ENCODE measurements at places on chromosomes 16 and 17.
A peak's percentile ranks its signal among the peaks of the same experiment; 100 is the strongest.

- DNase-seq = no peak
These were observed 162.6 kb downstream of the CA10 start for GRCh38 chr17:51995797-51996403.

- no peak for DNase-seq
These were observed 63.4 kb downstream of the PITPNC1 start for GRCh38 chr17:67440277-67441051.

GRCh38 chr16:5323284-5324141, 225.9 kb upstream of the EEF2KMT start:
- no peak for DNase-seq

DNA sequence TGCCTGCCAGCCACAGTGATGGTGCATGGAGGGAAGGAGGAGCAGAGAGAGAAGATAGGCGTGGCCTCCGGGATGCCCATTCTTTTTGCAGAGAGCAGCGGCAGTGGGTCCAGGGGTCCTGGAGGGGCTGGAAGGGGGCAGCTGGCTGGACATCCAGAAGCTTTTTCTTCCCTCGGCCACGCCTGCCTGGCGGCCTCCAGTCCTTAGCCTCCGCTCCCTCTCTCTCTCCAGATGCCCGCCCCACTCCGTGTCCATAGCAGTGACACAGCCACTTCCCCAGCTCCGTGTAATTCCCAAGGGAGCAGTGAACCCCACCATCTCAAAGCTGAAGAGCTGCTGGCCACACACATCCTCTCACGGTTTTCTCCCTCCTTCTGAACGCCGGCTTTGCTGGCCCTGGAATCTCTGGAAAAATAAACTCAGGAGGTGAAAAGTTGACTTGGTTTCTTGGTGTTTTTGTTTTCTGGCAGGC, 26.3 kb upstream of the CDC42EP4 start:
- DNase-seq = no peak

- no peak for DNase-seq
These were observed 218.8 kb downstream of the RAB11FIP4 start for GRCh38 chr17:31609996-31610910.

GRCh38 chr17:31559584-31560501, 168.4 kb downstream of the RAB11FIP4 start:
- no peak for DNase-seq

- DNase-seq = no peak
These were observed 2.8 kb upstream of the WNT9B start for GRCh38 chr17:46848534-46848933.

DNA sequence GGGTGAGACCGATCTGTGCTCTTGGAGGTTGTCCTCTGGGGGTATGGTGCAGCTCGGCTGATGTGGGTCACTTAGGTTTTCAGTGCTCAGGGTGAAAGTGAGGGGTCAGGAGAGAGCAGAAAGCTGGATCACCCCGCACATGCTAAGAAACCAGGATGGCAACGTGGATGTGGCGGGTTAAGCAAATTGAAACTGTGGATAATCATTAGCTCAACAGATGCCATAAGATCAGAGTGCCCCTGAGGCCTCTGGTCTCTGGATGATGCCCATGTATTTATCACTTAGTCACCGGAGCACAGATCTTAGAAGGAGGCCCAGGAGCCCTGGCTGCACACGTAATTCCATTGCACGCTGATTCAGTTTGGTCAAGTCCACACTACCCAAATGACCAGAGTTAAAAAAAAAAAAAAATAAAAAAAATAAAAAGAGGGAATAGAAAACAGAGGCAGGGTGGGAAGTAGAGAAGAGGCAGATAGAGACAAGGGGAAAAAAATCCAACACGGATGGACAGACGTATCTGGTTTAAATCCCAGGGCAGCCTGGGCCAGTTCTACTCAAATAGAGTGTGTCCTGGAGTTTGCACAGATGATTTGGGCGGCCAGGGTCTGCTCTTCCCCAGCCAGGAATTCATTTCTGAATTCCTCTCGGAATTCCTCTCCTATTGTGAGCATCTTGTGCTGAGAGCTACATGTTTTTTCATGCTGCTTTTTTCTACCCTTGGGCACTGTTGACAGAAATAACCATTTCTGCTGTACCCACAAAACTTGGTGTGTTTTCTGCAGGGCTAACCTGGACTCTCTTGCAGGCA, 378.3 kb downstream of the CPPED1 start:
- no peak for DNase-seq

- DNase-seq = no peak
These were observed 414.1 kb upstream of the SALL1 start for GRCh38 chr16:51565184-51565583.

DNA sequence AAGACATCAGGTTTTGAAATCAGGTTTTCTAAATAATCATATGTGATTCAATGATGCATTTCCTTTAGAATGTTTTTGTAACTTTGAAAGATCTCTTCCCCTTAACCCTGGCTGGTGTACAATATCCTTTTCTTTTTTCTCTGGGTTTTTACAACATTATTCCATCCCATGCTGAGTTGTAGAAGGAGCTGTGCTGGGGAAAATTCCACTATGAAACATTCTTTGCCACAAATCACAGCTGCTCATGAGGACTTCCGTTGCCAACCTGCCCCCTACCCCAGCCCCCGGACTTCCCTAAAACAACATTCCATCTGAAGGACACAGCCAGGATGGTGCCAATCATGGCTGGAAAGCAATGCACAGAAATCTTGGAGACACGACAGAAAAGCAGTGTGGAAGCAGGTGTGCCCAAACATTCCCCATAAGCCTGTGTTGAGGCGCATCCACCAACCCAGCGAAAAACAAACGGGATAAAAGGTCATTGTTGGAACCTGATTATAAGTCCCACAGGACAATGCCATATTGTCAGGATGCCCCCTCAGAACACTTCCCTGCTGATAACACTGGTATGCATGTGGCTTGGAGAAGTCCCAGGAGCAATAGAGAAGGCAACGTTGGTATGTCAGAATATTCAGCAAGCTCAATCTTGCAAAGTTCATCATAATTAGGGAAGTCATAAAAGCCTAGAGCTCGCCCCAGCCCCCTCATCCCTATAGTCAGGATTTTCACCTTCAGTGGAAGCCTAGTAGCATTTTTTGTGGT, 475.0 kb downstream of the HS3ST3B1 start:
- no peak for DNase-seq

GRCh38 chr17:32998887-32999228, 7.2 kb downstream of the SPACA3 start:
- DNase-seq = no peak

GRCh38 chr16:7509963-7510601, 177.4 kb downstream of the RBFOX1 start:
- DNase-seq = no peak

GRCh38 chr17:62892870-62893338, 73.1 kb upstream of the TANC2 start:
- peak; percentile 21 for DNase-seq

- DNase-seq = no peak
These were observed 543 bp downstream of the ARHGAP23 start for GRCh38 chr17:38428643-38429371.

DNA sequence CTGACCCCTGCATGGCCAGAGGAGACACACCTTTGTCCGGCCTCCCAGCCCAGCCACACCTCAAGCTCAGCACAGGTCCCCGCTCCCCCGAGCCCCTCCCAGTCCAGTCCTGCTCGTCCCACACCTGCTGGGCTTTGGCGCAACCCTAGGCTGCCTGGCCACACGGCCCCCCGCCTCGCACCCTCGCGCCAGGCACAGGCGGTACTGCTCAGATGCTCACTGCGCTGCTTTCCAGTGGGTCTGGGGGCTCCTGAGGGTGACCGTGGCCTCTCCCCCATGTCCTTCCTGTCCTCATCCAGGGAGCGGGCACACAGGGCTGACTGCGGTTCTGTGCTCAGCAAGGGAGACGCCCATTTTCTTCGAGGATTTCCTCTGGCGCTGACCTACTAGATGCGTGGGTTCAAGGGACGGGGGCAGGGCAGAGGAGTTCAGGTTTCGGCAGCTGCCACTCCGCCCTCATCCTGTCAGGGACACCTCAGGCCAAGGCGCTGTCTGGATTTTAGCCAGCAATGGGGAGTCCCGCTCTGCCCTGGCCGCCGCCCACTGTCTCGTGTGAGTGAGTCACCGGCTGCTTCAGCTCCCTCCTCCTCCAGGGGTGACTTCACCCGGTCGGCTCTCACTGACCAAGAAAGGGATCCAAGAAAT, 118.0 kb upstream of the ZNF469 start:
- peak; percentile 32 for DNase-seq

DNA sequence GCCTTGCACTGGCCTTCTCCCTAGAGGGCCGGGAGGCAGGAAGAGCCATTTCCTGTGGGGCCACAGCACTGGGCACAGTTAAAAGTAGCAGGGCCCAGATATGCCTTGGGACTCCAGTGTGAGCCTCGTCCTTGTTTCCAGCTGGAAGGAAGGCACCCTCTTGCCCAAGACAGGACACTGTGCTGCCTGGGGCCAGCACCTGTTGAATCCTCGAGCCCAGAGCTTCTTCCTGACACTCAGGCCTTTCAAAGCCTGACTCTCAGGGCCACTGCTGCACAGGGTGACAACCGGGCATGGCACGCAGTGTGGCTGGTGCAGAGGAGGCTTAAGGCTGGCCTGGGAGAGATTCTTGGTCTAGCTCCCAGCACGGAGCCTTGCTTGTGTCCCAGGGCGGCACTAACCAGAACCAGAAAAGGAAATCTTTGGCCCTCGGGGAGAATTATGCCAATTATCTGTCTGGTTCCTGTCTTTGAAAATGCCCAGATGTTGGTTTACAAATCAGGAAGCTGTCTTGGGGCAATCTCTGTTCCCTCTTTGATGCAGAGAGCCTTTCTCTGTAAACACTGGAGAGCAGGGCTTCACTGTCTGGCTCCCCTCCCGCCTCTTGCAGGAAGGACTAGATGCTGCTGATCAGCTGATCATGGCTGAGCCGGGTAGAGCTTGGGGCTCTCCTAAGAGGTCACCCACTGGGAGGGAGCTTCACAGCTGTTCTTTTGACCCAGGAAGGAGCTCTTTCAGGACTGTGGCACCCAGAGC, 11.1 kb downstream of the LDHD start:
- DNase-seq = no peak

- DNase-seq = peak; percentile 87
These were observed 8.1 kb upstream of the KIFC3 start for GRCh38 chr16:57810197-57811031.

- peak; percentile 3 for DNase-seq
These were observed 22.4 kb upstream of the TEKT1 start for GRCh38 chr17:6853764-6854442.

DNA sequence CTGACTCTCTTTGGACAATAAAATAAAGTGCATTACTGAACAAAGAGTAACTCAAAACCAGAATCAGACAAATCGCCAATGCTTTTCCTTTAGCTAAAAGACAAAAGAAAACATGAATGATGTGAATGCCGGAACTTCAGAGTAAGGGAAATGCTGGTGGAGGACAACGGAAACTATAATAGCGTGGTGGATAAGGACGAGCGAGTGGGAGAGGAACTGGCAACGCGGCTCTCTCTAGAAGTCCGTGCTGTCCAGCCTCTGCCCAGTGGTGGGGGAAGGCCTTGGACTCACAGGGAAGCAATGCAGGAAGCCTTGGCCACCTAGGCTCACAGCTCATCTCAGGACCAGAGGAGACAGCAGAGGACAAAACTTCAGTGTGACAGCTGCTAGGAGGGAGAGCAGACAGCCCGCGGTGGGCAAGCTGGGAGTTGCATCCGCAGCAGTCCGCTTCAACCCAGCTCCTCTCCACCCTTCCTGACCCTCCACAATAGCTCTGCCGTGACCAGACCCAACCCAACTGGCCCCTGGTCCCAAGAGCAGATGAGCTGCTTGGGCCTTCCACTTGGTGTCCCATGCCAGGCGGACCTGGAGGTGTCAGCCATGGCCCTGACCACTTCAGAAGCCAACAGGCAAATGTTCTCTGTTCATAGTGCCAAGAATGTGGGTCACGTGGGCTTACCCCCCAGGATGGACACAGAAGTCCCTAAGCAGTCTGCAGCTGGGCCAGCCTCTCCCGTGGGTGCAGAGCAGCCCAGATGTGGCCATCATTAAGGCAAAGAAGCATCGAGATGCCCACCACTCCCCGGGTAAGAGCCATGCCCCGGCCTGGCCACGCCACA, 5.3 kb upstream of the FAAP100 start:
- DNase-seq = no peak

DNA sequence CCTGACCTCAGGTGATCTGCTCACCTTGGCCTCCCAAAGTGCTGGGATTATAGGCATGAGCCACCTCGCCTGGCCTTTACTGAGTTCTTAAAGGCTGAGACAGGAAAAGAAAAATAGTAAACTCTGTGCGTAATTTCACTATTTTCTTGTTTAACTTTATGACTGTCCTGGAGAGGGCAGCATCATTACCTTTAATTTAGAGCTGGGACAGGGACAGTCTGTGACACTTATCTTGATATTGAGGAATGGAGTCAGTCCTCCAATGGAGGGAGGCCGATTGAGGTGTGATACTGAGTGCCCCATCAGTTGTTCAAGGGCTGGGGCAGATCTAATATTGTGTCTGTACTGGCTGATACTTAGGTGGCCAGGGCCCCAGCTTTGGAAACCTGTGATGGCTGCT, 21.5 kb upstream of the SPN start:
- DNase-seq = no peak

DNA sequence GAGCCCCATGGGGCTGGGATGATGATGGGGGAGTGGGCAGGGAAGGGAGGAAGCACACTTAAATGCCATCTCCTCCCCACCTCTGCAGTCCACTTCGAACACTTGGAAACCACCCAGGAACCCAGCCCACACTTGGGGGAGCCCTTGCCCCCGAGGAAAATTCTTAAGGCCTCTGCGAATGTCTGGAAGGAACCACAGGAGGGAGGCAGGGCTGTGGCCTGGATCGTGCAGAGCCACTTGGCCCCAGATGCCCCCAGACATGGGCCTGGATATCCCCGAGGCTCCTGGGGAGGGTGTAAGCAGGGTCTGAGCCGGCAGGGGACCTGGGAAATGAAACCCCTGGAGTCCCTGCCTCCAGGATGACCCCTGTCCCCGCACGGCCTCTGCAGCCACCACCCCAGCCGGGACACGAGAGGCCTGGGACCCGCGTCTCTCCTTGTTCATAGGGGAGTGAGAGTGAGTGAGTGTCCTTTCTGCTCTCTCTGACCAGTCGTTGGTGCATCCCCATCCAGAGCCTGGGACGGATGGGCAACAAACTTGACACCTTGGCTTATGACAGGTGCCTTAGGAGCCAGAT, 11.8 kb upstream of the MTSS2 start:
- no peak for DNase-seq

- DNase-seq = no peak
These were observed 7.7 kb downstream of the CEP20 start for GRCh38 chr16:15880434-15881308.

DNA sequence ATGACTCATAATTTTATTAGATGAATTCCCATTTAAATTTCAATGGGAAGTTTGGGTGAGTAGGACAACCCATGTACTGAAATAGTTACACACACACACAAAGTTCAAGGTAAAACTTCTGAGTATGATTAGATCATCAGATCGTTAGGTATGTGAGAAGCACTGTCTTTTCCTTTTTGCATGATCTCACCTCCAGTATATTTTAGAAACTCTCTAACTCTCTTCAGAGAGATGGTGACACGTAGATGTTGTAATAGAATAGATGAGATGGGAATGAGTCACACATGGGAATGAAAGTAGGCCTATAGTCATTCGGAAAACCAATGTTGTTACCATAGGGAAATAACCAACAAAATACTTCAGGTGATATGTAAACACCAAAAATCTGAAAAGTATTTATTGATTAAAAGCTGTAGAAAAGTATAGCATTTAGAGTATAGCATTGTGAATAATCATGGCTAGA, 22.2 kb downstream of the KRT23 start:
- no peak for DNase-seq
